Tongue (tissue), 3 donors: ENCODE measurements at places on chromosomes 5 and 9.
A peak's percentile ranks its signal among the peaks of the same experiment; 100 is the strongest.

DNA sequence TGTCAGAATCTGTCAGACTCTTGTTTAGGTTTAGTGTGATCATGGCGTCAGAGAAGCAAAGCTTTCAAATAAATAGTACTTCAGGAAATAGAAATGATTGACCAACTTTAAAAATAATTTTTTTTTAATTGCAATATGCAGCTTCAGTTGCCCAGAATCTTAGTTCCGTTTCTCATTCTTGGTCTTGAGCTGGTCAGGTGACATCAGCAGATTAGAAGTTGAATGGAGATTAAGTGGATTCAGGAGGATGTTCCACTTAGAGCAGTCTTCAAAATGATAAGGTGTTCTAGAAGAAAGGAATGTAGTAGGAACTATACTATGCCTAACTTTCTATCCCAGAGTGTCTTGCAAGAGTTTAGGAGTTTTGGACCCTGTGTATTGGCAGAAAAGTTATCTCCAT is 30.6 kb downstream of the OTULIN start:
- no peak for DNase-seq

- DNase-seq, result no peak
Observed at GRCh38 chr5:135360278-135361274, 38.5 kb downstream of the MACROH2A1 start.

DNA sequence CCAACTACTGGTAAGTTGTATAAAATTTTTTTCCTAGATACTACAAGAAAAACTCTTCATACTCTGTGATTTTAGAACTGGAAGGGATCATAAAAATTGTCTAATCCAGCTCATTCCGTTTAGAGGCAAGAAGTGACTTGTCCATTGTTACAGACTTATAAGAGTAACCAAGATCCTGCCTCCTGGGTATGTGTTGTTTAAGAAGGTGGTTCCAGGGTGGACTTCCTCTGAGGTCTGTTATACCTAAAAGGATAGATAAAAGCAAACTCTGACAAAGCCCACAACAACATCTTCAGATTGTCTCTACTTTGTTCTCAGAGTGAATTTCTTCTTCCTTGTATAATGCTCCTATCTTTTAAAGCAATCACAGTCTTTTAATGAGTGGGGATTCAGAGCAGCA is 24.2 kb downstream of the TGFBR1 start:
- no peak for DNase-seq

GRCh38 chr5:16869821-16870796 is 66.0 kb downstream of the MYO10 start:
- DNase-seq, result no peak

- peak; percentile 93 for DNase-seq
Observed at GRCh38 chr9:22446589-22446949, at the start of gene DMRTA1. Gene DMRTA1, plus strand, starts transcription at chr9:22446824. Its CDS starts 242 bp downstream, at chr9:22447066.

DNA sequence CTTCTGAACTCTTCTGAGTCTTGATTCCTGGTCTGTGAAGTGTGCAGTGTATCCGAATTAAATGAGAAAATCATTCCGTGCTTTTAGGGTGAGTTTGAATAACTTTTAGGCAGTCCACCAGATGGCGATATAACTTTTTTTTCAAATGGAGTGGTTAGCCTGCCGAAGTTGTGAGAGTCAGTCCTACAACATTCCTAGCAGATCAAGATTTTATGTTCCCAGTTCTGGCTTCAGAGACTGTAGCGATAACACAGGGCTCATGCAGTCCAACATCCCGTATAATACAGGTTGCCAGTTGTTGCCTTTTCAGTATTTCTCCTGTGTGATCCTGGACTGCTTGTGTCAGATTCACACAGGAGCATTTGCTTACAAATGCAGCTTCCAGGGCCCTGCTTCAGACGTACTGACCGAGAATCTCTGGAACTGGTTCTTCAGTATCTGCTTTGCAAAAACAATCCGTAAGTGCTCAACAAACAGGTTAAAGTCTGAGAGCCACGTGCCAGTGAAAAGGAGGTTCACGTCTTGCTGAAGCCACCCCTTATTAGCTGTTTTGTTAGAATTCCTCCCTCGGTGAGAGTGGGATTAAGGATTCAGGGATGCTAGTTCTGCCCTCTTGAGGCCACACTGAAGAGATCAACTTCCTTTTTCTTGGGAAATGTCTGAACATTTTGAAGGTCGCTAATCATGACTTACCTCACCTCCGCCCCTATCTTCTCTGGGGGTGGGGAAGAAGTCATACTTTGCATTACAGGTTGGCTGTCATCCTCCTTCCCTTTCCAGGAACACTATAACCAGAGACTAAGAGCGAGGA is 22.8 kb downstream of the SMIM3 start:
- peak; percentile 87 for DNase-seq

DNA sequence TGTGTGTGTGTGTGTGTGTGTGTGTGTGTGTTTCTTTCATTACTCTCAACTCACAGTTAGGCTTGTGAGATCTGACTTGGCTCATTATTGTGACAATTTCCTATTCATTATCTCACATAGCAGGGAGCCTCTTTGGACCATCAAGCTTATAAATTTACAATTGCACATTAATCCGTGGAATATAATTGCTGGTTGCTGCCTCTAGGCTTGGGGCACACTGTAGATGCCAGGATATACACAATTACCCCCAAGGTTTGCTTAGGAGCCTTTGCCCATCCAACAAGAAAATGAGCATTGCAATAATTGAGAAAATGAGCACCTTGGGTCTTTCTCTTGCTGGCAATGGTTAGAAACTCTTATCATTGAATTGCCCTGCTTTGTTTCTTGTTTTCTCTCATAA is 161.6 kb upstream of the DMRTA1 start:
- no peak for DNase-seq

- DNase-seq, result no peak
Observed at GRCh38 chr9:94827584-94828304, 101.2 kb downstream of the AOPEP start.

DNA sequence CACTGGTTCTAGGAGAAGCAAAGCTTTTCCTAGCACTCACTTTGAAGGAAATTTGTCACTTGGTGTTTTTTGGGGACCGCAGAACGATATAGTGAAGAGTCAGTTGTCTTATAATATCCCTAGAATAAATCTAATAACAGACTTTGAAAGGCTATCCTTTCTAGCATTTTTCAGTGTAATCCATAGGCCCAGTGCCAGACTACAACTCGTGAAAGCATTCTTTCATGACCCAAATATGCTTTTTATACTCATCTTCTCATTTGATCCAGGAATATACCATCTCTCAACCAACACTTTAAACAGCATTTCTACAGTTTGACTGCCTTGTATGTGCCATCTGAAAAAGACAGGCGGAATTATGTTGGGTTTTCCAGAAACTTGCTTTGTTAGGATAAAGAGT is 104.0 kb downstream of the ERCC6L2 start:
- no peak for DNase-seq

DNA sequence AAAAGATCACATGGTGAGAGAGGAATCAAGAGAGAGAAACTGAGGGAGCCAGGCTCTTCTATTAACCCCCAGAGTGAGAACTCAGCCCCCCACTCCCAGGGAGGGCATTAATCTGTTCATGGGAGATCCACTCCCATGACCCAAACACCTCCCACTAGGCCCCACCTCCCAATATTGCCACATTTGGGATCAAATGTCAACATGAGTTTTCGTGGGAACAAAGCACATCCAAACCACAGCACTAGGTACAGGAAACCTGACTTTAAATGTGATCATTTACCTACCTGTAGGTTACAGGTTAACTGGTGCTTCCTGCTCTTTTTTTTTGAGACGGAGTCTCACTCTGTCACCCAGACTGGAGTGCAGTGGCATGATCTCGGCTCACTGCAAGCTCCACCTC is 16.9 kb downstream of the NNT start:
- no peak for DNase-seq

GRCh38 chr5:122078116-122079110 is at the start of gene LOX:
Gene LOX, minus strand, starts transcription at chr5:122078259. Its CDS starts 274 bp downstream, at chr5:122077985.
- peak; percentile 92 for DNase-seq

GRCh38 chr5:68435611-68436010 is 220.1 kb downstream of the PIK3R1 start:
- no peak for DNase-seq

GRCh38 chr9:120830151-120830550 is 12.6 kb downstream of the PSMD5 start:
- DNase-seq, result no peak

GRCh38 chr5:1021136-1021968 is 12.8 kb downstream of the NKD2 start:
- peak; percentile 80 for DNase-seq

DNA sequence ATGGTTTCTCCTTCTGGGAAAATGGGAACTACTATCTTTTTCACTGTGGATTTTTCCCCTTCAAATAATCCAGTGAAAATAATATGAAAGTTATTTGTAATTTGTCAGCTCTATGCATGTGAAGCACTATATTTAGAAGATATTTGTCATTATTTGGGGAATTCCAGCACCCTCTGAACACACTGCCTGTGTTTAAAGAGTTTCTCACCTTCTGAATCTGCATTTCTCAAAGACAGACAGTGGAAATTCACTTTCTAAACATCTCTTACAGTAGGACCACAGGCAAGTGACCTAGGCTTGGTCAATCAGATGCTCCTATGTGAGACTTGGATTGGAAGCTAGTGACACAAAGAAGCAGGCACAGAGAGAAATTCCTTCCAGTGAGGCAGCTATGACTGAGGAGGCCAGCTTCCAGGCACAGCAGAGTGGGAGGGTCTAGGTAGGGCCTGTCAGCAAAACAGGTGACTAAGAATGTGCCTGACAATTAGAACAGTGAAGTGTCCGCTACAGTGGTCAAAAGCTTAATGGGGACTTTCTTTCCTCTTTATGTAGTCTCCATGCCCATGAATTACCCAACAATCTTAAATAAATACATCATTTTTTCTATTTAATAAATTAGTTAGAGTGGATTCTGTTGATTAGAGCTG is 167.2 kb downstream of the HMHB1 start:
- DNase-seq, result no peak

DNA sequence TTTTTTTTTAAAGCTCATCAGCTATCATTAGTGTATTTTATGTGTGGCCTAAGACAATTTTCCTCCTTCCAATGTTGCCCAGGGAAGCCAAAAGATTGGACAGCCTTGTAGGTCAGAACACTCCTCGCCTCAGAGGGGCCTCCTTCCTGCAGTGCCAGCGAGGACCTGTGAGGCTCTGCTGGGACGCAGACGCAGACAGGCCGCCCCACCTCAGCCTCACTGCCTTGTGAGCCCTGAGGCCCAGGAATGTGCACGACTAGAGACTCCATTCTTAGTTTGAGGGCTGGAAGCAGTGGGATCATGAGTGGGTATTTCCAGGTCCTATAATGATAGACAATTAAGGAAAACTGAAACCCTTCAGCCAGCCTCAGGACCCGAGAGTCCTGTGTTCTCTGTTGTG is 85.4 kb downstream of the PJA2 start:
- no peak for DNase-seq

GRCh38 chr9:6566409-6567139 is 79.0 kb downstream of the GLDC start:
- no peak for DNase-seq

GRCh38 chr9:87996234-87996860 is 22.0 kb upstream of the CDK20 start:
- DNase-seq, result no peak

- DNase-seq, result peak; percentile 50
Observed at GRCh38 chr9:119026120-119026519, 343.1 kb downstream of the BRINP1 start.

- DNase-seq, result no peak
Observed at GRCh38 chr5:175689147-175689991, 31.5 kb downstream of the HRH2 start.

- peak; percentile 67 for DNase-seq
Observed at GRCh38 chr5:61625681-61626621, 293.9 kb downstream of the ZSWIM6 start.

GRCh38 chr9:79574136-79574535 is 2.4 kb downstream of the TLE4 start:
- DNase-seq, result no peak

DNA sequence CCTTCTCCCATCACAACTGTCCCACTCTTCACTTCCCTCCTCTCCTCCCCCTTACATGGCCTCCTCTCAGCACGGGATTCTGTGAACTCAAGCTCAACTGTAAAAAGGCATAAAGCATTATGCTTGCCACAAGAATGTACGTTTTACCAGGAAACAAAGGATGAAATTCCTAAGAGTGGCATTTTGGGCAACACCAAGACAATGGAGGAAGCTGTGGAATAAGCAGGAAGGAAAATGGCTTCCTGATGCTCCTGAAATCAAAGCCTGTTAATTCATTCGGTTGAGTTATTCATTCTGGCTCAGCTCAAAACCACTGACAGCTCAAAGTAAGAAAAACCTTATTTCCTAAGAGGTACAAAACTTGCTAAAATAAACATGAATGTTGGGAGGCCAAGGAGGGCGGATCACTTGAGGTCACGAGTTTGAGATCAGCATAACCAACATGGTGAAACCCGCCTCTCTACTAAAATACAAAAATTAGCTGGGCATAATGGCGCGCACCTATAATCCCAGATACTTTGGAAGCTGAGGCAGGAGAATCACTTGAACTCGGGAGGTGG is 40.8 kb upstream of the DMRT1 start:
- no peak for DNase-seq

DNA sequence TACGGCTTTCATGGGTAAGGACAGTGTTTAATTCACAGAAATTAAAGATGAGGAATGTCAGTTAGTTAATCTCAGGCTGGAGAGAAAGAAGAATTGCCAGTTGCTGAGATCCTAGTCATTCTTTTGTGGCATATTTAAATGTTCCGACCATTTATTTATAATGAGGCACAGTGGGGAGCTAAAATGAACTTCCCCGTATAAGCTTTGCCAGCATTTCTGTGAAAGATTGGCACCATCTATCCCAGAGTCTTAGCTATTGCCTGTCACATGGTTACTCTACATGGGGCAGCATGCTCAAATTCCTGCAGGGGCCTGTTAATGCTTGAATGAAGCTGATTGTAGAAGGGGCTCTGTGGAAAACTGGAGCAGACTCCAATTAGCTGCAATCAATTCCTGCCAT is 314.1 kb downstream of the PRELID2 start:
- DNase-seq, result peak; percentile 24

- no peak for DNase-seq
Observed at GRCh38 chr5:17255471-17256021, 38.1 kb downstream of the BASP1 start.

- no peak for DNase-seq
Observed at GRCh38 chr5:135179308-135179980, 145.4 kb upstream of the PITX1 start.

GRCh38 chr9:122058709-122059108 is 34.4 kb downstream of the TTLL11 start:
- DNase-seq, result no peak

- no peak for DNase-seq
Observed at GRCh38 chr9:102273952-102274351, 535.5 kb upstream of the GRIN3A start.

DNA sequence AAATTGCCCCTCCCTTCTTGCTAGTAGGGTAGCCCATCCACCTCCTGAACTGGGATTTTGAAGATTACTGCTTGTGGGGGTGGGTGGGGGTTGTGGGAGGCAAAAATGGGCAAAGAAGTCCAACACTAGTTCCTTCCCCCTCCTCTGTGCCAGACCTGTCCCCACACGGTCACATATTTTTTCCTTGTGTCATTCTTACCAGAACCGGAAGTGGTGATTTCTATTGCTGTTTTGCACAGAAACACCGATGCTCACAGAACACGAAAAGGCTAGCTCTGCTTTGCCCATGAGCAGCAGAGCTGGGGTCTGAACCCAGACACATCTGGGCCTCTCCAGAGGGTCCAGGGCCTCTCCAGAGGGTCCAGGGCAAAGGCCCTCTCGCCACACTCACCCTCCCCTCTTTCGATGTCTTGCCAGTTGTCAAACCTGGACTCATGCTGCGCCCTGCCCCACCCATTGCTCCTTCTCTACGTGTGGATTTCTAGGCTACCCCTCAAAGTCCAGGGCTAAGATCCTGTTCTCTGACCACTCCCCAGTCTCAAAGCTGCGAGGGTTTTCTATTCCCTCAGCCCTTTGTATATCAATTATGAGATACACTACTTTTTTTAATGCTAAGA is 264.4 kb upstream of the MSX2 start:
- no peak for DNase-seq

- DNase-seq, result peak; percentile 67
Observed at GRCh38 chr9:87237336-87237735, 260.3 kb upstream of the DAPK1 start.
